ENCODE measurements at places on chromosomes 12 and 14.
A peak's percentile ranks its signal among the peaks of the same experiment; 100 is the strongest.

- H3K36me3 ChIP-seq = no peaks in the 10 kb centered on the region
- no peak overlapping the region for H3K4me3 ChIP-seq
These were observed 253.7 kb downstream of the ATXN7L3B start for GRCh38 chr12:74791365-74791764.

DNA sequence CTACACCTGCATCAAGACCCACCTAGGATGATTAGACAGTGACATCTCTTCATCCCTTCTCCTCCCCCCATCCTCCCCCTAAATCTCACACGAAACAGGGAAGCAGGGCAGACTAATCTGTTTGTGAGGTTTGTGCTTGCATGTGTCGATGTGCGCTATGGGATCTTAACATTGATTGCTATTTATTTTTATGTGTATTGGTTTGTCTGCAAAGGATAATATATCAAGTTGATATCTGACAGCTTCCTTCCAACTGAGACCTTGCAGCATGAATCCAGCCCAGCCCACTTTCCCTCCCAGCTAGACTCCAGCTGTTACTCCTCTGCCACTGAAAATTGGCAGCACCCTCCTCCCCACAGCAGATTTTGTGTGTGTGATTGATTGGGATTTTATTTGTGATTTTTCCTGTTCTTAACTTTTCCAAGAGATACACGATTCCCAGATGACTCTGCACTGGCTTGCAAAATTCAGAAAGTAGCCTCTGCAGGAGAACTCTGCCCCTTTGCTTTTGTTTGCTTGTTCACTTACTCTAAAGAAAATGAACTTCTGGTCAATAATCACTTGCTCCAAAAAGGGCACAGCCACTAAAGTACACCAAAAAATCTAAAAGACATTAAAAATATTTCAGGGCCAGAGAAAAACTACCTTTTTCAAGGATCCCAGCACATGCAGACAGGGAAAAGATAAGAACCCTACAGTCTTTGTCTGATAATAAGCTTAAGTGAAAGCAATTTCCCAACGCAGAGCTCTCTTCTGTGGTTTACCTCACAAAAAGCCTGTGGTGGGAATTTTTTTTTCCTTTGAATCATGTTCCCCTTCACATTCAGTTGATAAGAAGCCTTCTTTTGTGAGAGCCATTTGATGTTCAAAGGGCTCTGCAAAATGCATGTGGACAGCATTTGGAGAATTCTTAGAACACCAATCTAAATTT lies 222.1 kb downstream of the RPS29 start:
- no peak for DNase-seq
- no peak overlapping the region for H3K27ac ChIP-seq
- no peaks in the 10 kb centered on the region for H3K36me3 ChIP-seq

- DNase-seq = no peak
- H3K4me1 ChIP-seq = peaks cover 56% of the 10 kb centered on the region
- H3K36me3 ChIP-seq = no peaks in the 10 kb centered on the region
- no peaks in the 10 kb centered on the region for H3K27me3 ChIP-seq
These were observed 452.5 kb downstream of the FUT8 start for GRCh38 chr14:65864984-65865383.

GRCh38 chr12:54584128-54584527 lies 4.3 kb downstream of the PPP1R1A start:
- H3K27me3 ChIP-seq = peaks cover 59% of the 10 kb centered on the region
- H3K4me3 ChIP-seq = no peak overlapping the region
- DNase-seq = no peak
- H3K36me3 ChIP-seq = no peaks in the 10 kb centered on the region
- no peak overlapping the region for H3K27ac ChIP-seq

DNA sequence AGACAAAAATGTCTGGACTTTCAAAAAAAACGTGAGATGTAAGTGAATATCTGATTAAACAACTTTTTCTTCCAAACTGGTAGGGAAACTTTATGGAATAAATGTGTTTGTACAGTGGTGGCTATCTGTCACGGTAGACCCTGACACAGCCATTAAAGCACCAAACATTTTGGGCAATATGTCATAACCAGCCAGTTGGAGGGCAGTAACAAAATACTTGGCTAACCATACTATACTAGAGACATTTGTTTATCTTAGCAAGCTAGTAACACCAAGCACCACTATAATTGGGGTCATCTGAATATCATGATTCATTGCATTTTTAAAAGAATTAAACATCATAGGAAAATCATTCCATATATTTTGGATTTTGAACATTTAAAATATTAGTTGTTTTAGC lies 6.0 kb upstream of the MYF6 start:
- H3K36me3 ChIP-seq = peaks cover 2% of the 10 kb centered on the region
- no peak overlapping the region for H3K4me3 ChIP-seq
- DNase-seq = no peak
- no peaks in the 10 kb centered on the region for H3K4me1 ChIP-seq
- H3K27ac ChIP-seq = no peak overlapping the region

DNA sequence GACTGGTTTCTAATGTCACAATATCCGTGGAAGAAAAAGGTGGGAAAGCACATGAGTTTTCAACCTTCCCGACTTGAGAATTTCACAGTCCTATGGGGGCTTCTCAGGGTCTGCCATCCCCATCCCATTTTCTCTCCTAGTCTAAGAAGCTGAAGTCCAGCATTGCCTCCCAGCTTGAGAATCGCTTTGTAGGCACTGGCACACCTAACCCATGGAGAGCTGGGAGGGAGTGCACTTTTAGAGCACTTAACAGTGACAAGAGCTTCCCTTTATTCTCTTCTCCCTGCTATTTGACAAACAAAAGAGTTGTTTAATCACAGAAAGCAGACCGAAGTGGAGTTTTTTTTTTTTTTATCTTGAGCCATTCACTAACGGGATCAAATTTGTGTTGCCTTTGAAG lies 22.8 kb upstream of the SRRM4 start:
- H3K4me3 ChIP-seq = no peak overlapping the region
- H3K27ac ChIP-seq = no peak overlapping the region
- H3K27me3 ChIP-seq = no peaks in the 10 kb centered on the region
- H3K36me3 ChIP-seq = no peaks in the 10 kb centered on the region

- H3K27me3 ChIP-seq = no peaks in the 10 kb centered on the region
- no peak overlapping the region for H3K27ac ChIP-seq
- H3K4me3 ChIP-seq = no peak overlapping the region
- H3K4me1 ChIP-seq = peaks cover 14% of the 10 kb centered on the region
These were observed 13.5 kb downstream of the CPSF2 start for GRCh38 chr14:92135269-92135668.

- H3K4me1 ChIP-seq = no peaks in the 10 kb centered on the region
- DNase-seq = no peak
- H3K4me3 ChIP-seq = no peak overlapping the region
- H3K27me3 ChIP-seq = no peaks in the 10 kb centered on the region
These were observed 215.0 kb downstream of the BMP4 start for GRCh38 chr14:53741479-53742232.

DNA sequence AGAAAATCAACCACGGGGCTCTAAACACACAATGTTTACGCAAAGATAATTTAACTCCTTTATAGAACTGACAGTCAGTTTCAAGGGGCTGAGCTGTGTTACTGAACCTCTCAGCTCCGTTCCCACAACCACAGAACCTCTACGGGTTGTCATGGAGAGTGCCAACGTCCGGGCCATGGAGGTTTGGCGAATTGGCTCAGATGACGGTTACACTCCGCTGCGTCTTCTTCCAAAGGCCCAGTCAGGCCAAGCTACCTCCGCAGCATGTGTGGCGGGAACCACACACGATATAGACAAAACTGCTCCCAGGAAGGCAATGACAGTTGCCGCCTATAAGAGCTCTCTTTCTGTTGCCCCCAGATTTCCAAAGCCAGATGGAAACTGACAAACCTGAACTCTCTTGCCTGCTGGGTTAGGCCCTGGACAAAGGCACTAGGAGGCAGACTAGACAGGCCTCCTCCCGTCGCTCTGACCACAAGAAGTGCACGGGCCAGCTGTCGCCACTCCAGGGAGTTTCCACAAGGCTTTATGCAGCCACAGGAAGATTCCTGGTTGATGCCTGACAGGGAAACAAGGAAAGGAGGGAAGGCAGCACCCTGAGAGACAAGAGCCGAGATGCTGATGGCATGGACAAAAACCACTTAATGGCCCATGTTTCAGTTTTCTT lies 30.3 kb downstream of the CCDC88C start:
- H3K4me1 ChIP-seq = peaks cover 92% of the 10 kb centered on the region
- no peak for DNase-seq
- peak overlapping the region; percentile 42 for H3K27ac ChIP-seq
- H3K27me3 ChIP-seq = no peaks in the 10 kb centered on the region
